ENCODE measurements at places on chromosomes 16 and 17. TPM values are rescaled to one million over a fixed set of nuclear protein-coding genes. Genes with fewer than 3 reads are reported as not detected.

HYDIN gene
- 0.05 TPM for polyA plus RNA-seq

CPD gene
- 3.8 TPM for polyA plus RNA-seq

ZNF624 gene
- 1.5 TPM for polyA plus RNA-seq

MYO15A gene
- polyA plus RNA-seq: 1.8 TPM

RAMP2 gene
- 36.0 TPM for polyA plus RNA-seq

- no peak for DNase-seq
- no peak overlapping the region for H3K4me3 ChIP-seq
- no peaks in the 10 kb centered on the region for H3K27me3 ChIP-seq
- no peak overlapping the region for H3K27ac ChIP-seq
Observed at GRCh38 chr17:56441308-56441707, 152.2 kb upstream of the NOG start.

DNA sequence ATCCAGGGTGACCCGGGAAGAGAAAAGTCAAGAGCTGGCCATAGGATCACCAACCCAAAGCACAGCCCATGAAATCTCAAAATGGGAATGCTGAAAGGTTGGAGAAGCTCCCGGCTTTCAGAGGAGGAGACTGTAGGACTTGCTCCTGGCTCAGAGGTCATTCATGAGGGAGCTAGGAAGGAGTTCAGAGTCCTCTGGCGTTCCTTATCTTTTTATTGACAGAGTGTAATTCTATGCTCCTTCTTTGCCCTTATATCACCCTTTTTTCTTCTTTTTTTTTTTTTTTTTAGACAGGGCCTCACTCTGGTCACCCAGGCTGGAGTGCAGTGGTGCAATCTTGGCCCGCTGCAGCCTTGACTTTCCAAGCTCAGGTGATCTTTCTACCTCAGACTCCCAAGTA, 27.3 kb upstream of the CNOT1 start:
- no peak overlapping the region for H3K4me3 ChIP-seq
- no peaks in the 10 kb centered on the region for H3K4me1 ChIP-seq
- H3K36me3 ChIP-seq: no peaks in the 10 kb centered on the region
- H3K27ac ChIP-seq: no peak overlapping the region

DNA sequence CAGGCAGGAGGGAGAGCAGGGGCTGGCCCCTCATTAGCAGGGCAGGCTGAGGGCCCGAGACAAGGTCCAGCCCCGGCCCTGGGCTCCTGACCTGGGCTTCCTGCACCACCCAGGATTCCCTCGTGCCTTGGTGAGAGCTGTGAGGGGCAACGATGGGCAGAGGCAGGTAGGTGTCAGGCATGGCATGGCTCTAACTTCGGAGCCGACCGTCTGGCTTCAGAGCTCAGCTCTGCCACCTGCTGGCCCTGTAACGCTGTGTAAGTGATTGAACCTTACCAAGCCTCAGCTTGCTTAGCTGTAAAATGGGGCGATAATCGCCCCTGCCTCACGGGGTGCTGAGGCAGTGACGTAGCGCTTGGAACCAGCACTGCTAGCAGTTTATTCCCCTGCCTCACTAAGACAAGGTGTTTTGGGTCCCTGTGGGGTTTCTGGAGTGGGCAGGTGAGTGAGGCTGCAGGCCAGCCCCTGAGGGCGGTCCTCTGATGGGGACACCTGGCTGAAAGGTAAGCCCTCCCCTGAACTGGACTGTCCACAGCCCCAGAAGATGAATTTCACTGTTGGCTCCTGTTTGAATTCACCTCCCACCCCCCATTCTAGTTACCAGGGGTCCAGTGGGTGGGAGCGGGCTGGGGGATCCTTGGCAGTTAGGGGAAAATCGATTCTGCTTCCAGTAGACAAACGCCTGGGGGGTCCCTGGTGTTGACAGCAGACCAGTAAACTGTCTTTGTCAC, 184.8 kb upstream of the GSE1 start:
- H3K36me3 ChIP-seq: no peaks in the 10 kb centered on the region
- no peaks in the 10 kb centered on the region for H3K27me3 ChIP-seq
- no peak overlapping the region for H3K4me3 ChIP-seq
- no peak overlapping the region for H3K27ac ChIP-seq
- no peaks in the 10 kb centered on the region for H3K4me1 ChIP-seq

- peaks cover 3% of the 10 kb centered on the region for H3K4me1 ChIP-seq
- H3K27ac ChIP-seq: no peak overlapping the region
- DNase-seq: no peak
Observed at GRCh38 chr17:17140590-17140980, 65.5 kb downstream of the PLD6 start.

DNA sequence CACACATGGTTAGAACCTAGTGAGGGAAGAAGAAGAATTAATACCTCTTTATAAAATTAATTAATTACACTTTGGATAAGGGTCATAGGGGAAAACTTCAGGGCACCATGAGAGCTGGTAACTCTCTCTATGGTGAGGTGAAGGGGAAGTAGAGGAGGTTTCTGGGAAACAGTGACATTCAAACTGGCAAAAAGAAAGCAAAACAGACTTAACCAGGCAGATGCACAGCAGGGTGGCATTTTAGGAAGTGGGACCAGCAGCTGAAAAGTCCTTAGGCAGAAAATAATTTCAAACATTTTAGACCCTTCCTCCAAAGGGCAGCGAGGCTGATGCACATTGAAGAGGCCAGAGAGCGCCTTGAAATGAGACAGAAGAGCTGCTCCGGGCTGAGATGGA, 157.8 kb downstream of the CDH13 start:
- no peak overlapping the region for H3K4me3 ChIP-seq
- H3K36me3 ChIP-seq: no peaks in the 10 kb centered on the region
- H3K27me3 ChIP-seq: no peaks in the 10 kb centered on the region
- H3K27ac ChIP-seq: peak overlapping the region; percentile 85
- peaks cover 11% of the 10 kb centered on the region for H3K4me1 ChIP-seq
- no peak for DNase-seq

DNA sequence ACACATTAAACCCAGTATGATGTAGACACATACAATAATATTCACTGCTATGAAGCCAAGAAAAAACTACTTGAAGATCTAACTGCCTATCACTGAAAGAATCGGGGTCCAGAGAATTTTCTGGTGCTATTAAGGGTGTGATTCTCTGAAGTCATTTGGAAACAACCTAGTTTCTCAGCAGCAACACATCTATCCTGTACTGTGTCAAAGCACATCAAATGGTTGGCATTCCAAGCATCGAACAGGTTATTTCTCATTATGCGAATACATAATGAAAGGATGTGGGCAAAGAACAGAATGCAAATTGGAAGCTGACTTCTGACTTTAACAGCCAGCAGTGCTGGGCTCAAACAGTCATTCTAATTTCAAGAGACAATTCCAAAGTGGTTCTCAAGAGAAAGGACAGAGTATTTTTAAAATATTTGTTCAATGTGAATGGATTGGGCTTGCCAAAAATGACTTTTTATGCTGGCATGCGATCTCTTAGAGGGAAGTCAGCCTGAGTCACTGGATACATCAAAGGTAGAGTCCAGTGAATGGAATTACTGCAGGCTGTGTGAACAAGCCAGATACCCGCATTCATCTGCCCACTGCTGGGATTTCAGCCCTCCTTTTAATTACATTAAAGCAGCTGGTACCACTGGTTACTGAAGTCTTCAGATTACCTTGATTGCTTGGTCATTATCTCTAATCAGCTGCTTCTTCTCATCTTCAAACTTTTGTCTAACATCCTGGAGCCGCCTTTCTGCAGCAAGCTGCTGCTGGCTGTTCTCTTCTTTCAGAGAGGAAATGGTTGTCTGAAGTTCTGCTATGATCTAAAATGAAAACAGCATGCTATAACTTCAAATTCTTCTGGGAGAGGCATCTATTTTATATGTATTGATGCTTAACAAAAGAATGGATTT, 181.2 kb upstream of the AXIN2 start:
- no peak for DNase-seq
- H3K4me3 ChIP-seq: no peak overlapping the region
- no peak overlapping the region for H3K27ac ChIP-seq
- H3K36me3 ChIP-seq: no peaks in the 10 kb centered on the region
- peaks cover 4% of the 10 kb centered on the region for H3K4me1 ChIP-seq

DNA sequence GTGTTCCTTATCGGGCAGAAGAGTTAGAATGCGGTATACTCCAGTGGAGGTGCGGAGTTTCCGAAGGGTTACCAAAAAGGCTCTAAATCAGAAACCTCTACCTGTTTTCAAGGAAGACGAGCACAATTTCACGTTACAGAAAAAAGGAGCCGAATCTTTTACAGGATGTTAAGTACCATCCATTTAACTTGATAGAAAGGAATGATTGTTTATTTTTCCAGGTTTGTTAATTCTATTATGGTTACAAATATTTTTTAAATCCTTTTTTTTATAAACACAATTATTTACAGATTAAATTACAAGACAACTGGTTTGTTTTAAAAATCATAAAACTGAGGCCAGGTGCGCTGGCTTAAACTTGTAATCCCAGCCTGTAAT, 18.2 kb downstream of the ZNF213 start:
- H3K27ac ChIP-seq: peak overlapping the region; percentile 1
- peak overlapping the region; percentile 74 for H3K4me3 ChIP-seq
- no peaks in the 10 kb centered on the region for H3K36me3 ChIP-seq
- peaks cover 46% of the 10 kb centered on the region for H3K4me1 ChIP-seq
- peaks cover 5% of the 10 kb centered on the region for H3K27me3 ChIP-seq
- DNase-seq: no peak

DNA sequence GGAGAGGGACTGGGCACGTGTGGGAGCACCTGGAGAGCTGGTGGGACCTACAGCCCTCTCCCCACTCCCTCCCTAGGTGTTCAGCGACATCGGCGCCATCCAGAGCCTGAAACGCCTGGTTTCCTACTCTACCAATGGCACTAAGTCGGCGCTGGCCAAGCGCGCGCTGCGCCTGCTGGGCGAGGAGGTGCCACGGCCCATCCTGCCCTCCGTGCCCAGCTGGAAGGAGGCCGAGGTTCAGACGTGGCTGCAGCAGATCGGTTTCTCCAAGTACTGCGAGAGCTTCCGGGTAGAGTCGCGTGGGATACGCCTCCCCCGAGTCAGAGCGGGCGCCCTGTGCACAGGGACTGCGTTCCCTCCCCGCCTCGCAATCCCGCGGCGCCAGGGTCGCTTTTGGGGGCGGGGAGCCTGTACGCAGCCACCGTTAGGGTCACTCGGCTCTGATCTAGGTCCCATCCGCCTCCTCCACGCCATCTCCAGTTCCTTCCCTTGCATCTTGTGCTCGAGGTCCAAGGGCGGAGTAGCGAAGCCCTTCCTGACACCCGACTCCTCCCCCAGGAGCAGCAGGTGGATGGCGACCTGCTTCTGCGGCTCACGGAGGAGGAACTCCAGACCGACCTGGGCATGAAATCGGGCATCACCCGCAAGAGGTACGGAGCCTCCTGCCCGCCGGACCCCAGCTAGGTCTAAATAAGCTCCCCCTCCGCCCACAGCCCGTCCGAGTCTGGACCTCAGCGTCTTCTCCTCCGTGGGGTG, 13.0 kb downstream of the SARM1 start:
- peaks cover 10% of the 10 kb centered on the region for H3K4me1 ChIP-seq
- peak overlapping the region; percentile 53 for H3K4me3 ChIP-seq
- H3K27ac ChIP-seq: no peak overlapping the region
- peaks cover 15% of the 10 kb centered on the region for H3K36me3 ChIP-seq
- no peaks in the 10 kb centered on the region for H3K27me3 ChIP-seq

- no peaks in the 10 kb centered on the region for H3K4me1 ChIP-seq
- no peaks in the 10 kb centered on the region for H3K36me3 ChIP-seq
- no peak overlapping the region for H3K4me3 ChIP-seq
- no peaks in the 10 kb centered on the region for H3K27me3 ChIP-seq
- no peak overlapping the region for H3K27ac ChIP-seq
- no peak for DNase-seq
Observed at GRCh38 chr17:41415833-41416335, 8.5 kb downstream of the KRT37 start.

DNA sequence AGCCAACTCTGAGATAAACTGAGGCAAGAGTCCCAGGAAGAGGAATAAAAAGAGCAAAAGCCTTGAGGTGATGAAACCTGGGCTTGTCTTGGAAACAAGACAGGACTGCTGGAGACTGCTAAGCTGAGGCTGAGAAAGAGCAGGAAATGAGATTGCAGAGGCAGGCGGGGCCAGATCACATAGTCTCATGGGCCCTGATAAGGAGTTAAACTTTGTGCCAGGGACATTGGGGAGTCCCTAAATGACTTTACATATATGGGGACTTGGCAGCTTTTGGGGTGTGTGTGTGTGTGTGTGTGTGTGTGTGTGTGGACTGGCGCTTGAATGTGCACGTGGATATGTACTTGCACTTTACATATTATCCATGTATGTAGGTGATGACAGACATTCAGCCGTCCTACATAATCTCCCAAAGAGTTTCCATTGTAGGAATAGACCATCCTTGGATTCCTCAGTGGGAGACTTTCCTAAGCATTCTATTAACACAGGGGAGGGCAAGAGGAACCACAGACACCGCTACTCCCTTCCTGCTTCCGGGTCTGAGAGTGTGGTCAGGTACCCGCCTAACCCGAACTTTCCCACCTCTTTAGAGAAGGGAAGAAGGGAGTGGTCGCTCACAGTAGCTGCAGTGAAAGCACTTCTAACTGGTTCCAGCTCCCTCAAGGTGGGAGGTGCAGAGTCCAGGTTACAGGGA, 123.1 kb downstream of the LYRM1 start:
- H3K4me3 ChIP-seq: no peak overlapping the region
- H3K4me1 ChIP-seq: no peaks in the 10 kb centered on the region
- no peaks in the 10 kb centered on the region for H3K36me3 ChIP-seq
- no peaks in the 10 kb centered on the region for H3K27me3 ChIP-seq
- no peak for DNase-seq

GRCh38 chr16:57252148-57252721, 7.2 kb downstream of the ARL2BP start:
- H3K36me3 ChIP-seq: peaks cover 97% of the 10 kb centered on the region
- H3K4me3 ChIP-seq: no peak overlapping the region
- no peak overlapping the region for H3K27ac ChIP-seq
- no peaks in the 10 kb centered on the region for H3K27me3 ChIP-seq
- H3K4me1 ChIP-seq: no peaks in the 10 kb centered on the region

GRCh38 chr16:27843800-27844199, 219.7 kb downstream of the GSG1L start:
- peaks cover 13% of the 10 kb centered on the region for H3K27me3 ChIP-seq
- H3K36me3 ChIP-seq: no peaks in the 10 kb centered on the region
- H3K4me1 ChIP-seq: no peaks in the 10 kb centered on the region

DNA sequence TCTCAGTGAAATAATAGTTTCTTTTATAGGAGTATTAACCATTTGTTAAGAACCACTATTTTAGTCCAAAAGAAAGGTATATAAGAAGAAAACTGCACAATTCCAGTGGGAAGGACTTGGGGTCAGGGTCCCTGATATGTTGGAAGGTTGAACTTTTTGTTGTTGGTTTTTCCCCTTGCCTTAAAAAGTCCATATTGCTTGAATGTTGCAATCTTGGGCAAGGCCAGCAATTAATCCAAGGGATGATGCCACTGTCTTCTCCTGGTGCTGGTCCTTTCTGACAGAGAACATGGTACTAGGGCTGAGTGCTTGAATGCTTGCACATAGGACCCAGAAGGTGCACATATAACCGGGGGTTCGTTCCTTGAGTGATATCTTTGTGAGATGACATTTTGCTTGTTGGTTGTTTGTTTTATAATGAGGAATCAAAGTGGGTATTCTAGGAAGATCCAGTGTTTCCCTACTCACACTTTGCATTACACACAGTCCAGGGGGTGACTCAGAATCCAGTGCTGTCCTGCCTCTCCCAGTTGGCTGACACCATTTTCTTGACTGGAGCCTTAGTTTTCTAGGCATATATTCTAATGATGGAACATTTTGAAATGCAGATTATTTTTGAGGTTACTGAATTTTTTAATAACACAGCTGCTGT, 54.9 kb downstream of the SIAH1 start:
- no peaks in the 10 kb centered on the region for H3K4me1 ChIP-seq
- H3K36me3 ChIP-seq: peaks cover 65% of the 10 kb centered on the region
- no peaks in the 10 kb centered on the region for H3K27me3 ChIP-seq
- no peak for DNase-seq
- no peak overlapping the region for H3K27ac ChIP-seq
